ENCODE measurements at places on chromosomes 16 and 17.

DNA sequence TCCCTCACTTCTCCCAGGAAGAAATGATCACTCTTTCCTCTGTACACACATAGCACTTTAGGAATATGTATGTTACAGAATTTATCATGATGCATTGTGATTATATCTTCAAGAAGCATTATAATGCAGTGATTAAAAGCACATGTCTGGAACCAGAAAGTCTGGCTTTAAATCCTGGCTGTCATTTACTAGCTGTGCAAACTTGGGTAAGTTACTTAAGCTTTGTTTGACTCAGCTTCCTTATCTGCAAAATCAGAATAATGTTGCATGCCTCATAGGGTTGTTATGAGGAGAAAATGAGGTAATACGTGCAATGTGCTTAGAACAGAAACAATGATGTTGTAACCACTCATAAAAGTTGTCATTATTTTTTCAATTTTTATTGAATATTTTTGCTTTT lies 156.3 kb upstream of the ZKSCAN2 start:
- DNase-seq = no peak

GRCh38 chr17:73538445-73538844 lies 105.8 kb downstream of the SDK2 start:
- DNase-seq = no peak

GRCh38 chr17:44593156-44593555 lies 35.9 kb downstream of the FZD2 start:
- DNase-seq = no peak

DNA sequence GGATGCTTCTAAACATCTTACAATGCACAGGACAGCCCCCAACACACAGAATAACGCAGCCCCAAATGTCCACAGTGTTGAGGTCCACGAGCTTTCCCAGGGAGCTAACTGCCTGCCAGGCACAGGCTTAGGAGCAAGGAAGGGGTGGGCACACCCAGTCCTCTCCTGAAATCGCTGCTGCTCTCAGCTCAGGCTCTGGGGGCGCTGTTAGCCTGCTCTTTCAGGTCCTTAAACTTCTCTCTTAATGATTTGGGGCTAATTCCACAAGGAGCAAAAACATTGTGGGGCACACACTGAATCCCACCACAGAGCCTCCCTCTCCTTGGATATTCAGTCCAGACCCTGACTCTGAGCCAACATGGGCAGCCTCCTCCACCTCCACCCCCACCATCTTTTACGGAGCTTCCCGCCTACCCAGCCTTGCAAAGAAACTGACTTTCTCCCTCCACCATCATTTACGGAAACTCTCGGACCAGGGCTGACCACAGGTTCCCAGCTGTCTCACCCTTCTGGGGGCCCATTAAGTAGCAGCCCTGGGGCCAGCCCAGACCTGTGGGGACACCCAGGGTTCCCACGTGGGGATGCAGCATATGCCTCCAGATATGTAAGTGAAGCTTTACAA lies 1.1 kb downstream of the CD300H start:
- peak; percentile 21 for DNase-seq

- no peak for DNase-seq
These were observed 13.9 kb downstream of the ITGAM start for GRCh38 chr16:31273676-31274075.

GRCh38 chr17:48498164-48498850 lies 32.5 kb downstream of the HOXB1 start:
- no peak for DNase-seq

GRCh38 chr16:23342083-23342640 lies 40.1 kb downstream of the SCNN1B start:
- no peak for DNase-seq

- DNase-seq = no peak
These were observed 17.3 kb upstream of the KRT24 start for GRCh38 chr17:40720899-40721298.

DNA sequence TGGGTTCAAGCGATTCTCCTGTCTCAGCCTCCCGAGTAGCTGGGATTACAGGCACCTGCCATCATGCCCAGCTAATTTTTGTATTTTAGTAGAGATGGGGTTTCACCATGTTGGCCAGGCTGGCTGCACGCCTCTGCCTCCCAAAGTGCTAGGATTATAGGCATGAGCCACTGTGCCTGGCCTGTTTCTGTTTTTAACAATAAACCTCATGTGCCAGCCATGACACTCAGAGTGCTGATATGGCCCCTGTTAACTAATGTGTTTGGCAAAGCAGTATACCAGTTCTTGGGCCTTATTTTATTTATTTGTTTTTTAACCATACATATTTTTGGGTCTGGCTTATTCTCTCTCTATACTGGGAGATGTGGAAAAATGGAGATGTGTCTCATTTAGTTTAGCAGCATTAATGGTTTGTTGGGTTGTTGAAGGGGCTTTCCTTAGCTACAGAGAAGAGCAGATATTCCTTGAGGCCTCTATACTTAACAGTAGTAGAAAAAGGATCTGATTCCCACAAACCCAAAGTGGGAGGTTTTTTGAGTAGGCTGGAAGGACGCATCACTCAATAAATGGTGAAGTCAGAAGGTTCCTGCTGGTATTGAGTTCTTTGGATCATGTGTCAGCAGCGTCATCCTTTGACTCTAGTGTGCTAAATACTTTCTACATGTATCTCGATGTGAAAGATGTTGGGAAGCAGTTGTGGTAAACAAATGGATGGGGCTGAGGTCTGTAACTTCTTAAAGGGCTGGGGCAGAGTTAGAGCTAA lies 16.2 kb upstream of the CDK5R1 start:
- DNase-seq = no peak

DNA sequence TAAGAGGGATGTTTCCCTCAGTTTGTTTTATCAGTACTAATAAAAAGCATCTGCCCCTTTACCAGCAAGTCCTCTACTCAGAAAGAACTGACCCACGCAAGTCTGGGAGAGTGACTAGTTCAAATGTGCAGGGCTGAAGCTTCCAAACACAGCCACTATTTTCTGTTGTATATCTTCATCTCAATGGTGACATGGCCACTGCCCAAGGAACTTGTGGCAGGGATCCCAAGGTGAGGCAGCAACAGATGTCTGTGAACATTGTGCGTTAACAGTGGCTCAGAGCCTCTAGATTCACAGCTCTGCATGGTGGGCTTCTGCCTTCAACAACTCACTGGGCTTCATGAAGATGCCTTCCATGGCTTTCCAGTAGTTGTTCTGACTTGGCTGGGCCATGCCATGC lies 3.7 kb upstream of the BLTP2 start:
- no peak for DNase-seq

All from stimulated activated CD4-positive, alpha-beta T cell treated with anti-CD3 and anti-CD28 coated beads, Interleukin-2, amount 100 ng/mL, for 48 hours (primary cell).